Activated CD4-positive, CD25-positive, alpha-beta regulatory T cell (primary cell): ENCODE measurements at places on chromosomes 5 and 9.
A peak's percentile ranks its signal among the peaks of the same experiment; 100 is the strongest.

GRCh38 chr9:125240649-125240999 is 519 bp downstream of the HSPA5 start:
- peak; percentile 33 for DNase-seq

DNA sequence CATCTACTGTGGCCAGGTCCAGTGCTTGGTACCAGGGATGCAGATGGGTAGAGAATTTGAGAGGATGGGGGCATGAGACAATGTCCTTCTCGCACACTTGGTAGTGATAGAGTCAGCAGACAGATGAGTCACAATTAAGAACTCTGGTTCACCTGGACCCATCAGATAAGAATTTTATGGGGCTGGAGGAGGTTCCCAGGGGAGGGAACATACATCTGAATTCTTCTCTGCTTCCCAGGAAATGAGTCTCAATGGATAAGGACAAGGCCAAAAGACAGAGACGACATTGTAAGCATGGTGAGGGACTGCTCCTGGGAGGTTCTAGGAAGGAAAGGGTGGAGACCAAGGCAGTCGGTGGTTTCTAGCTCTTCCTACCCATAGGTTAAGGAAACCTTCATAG is 5.3 kb downstream of the SLC4A9 start:
- DNase-seq = no peak

GRCh38 chr5:33755231-33755630 is 136.6 kb downstream of the ADAMTS12 start:
- DNase-seq = no peak

- DNase-seq = no peak
These were observed 45.1 kb upstream of the FAM120A start for GRCh38 chr9:93406371-93406770.

GRCh38 chr9:8085986-8086385 is 286.4 kb upstream of the DMAC1 start:
- no peak for DNase-seq

DNA sequence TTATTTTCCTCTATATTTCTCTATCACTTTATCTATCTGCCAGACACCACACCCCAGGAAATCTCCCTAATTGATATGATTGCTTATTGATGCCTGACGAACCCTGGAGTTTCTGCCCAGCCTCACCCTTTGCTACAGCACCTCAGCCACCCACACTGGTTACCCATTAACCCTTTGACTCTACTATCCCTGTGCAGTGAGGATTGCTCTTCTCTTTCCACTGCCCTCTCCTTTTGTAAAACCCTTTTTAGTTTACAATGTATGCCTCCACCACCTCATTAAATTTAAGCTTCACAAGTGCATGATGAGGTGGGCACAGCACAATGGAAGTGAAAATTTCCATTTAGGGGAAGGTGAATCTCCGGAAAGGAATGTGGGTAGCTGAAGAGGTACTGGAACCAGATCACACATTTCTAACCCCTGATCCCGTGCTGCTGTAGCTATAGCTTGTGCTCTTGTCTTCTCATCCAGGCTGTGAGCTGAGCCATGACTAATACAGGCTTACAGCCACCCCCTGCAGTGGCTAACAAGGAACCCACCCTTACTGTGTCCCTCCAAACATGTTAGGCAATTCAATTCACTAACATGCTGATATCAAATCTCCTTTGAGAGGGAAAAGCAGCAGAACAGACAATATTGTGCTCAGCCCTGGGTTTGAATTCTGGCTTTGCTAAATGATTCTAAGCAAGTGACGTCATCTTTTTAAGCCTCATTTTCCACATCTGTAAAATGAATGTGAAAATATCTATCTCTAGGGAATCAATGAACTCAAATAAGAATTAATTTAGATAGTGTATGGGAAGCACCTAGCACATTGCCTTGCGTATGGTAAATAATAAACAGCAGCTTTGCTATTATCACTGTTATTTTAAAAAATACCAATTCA is 186.9 kb upstream of the TRIM32 start:
- no peak for DNase-seq

GRCh38 chr9:134868751-134869553 is 11.7 kb upstream of the FCN2 start:
- no peak for DNase-seq

GRCh38 chr9:124693403-124693802 is 77.7 kb downstream of the NR6A1 start:
- no peak for DNase-seq

DNA sequence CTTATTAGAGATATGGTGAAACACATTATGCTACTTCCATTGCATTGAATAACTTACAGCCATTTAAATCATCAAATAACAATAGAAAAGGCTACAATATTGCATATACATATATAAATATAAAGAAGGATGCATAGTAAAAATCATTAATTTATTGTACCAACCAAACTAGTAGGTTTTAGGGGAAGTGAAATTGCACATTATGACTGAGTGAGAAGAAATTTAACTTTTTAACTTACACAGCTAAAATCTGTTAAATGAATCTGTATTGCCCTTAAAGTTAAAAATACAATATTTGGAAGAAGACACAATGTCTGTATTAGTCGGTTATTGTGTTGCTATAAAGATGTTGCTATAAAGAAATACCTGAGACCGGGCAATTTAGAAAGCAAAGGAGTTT is 2073.7 kb upstream of the ACO1 start:
- DNase-seq = no peak

DNA sequence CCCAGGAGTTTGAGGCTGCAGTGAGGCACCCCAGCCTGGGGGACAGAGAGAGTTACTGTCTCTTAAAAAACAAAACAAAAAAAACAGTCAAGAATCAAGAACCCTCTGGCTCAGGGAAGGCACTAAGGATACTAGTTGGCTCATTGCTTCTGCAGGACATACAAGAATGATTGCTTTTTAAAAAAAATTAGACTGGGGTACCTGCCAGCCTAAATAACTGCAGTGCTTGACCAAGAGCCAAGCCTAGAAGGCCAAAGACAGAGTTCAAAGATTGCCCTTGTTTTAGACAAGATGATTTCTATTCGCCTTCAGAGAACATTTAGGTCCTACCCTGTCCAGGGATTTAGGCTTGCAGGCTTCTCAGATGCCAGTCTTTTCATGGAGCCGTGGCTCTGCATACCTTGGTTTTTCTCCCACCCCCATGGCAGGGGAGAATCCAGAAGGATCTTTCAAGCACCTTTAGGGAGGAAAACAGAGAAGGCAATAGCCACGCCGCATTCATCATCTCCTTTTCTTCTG is 93.7 kb upstream of the IL6ST start:
- DNase-seq = no peak

- no peak for DNase-seq
These were observed 63.8 kb upstream of the COL15A1 start for GRCh38 chr9:98879963-98880310.

GRCh38 chr9:79673614-79674013 is 101.8 kb downstream of the TLE4 start:
- no peak for DNase-seq

- no peak for DNase-seq
These were observed 68.7 kb upstream of the CTSL start for GRCh38 chr9:87657190-87657589.

GRCh38 chr9:5813824-5814223 is 19.1 kb downstream of the ERMP1 start:
- no peak for DNase-seq

DNA sequence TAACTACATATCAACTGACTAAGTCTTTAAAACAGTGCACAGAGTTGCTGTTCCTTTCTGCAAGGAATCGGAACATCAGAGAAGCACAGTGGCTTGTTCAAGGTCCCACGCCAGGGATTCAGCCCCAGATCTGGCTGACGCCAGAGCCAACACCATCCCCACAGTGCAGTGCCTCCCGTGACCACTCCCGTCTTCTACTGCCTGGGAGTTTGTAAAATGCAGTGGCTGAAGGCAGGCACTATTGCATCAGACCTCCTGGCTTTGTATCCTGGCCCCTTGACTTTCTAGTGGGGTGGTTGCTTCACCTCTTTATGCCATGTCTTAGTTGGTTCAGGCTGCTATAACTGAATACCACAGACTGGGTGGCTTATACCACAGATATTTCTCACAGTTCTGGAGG is 131.0 kb downstream of the NSG2 start:
- no peak for DNase-seq

- DNase-seq = no peak
These were observed 1356.4 kb downstream of the EFNA5 start for GRCh38 chr5:106314221-106314824.

DNA sequence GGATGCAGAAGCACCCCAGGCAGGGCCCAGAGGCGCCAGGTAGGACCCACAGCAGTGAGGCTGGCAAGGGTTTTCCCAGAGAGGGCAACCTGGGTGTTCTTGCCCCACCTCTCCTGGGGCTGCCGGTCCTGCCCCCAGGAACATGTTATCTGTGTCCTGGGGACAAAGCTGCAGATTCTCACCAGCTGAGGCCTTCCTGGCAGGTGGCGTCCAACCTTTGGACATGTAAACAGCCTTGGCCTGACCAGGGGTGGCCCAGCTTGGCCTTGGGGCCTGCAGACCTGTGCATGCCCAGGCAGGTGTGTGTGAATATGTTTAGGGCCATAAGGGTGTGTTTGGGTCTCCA is 101.8 kb upstream of the LARP1 start:
- no peak for DNase-seq

GRCh38 chr5:60810438-60811085 is 33.5 kb downstream of the ELOVL7 start:
- DNase-seq = no peak

DNA sequence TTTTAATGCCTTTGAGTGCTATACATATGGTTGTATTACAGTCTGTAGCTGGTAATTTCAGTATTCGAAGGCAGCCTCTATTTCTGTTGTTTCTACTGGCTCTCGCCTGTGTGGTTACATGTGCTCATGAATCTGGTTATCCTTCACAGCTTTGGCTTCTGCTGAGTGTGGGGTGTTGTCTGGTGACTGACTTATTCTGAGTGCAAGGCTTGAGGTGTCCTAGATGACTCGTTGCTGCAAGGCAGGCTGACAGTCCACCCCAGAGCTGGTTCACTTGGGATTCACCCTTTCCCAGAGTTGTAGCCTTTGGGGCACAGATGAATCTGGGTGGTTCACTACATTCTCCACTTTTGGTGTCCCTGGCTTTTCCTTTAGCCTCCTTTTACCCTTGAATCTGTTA is 41.4 kb downstream of the PDE8B start:
- DNase-seq = no peak

DNA sequence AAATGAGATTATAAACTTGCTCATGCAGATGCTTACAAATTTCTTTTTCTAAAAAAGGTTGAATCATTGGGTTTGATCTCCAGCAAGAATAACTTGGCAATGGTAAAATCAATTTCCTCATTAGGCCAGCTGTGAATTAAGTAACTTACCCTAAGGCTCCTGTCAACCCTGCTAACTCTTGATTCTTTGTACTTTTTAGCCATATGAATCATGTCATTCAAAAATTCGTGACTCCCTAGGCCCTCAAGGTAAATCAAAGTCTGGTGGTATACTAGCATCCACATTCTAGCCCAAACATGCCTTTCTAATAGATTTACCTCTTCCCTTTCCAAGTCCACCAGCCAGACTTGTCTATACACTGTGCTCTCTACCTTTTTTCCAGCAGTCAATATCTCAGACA is 420.8 kb upstream of the BRINP1 start:
- DNase-seq = no peak

DNA sequence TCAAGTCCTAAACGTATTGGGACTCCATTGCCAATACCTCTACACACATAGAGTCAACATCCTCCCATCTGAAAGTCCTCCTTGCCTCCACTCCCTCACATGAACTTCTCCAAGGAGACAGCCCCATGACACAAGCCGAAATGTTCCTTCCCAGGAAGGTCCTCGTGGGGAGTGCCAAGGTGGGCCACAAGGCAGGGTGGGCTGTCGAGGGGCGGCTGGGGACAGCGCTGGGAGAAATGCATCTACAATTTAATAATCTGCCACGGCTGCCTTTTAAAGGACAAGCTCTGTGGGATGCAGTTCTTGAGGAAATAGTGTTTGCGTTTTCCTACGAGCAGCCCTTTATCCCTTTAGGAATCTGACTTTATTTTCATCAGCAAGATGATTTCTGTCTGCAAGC is 138.7 kb downstream of the GABBR2 start:
- no peak for DNase-seq
